ENCODE measurements at places on chromosomes 3 and 15.

- no peak for DNase-seq
Observed at GRCh38 chr15:77031376-77032050, 36.6 kb downstream of the PSTPIP1 start.

GRCh38 chr15:53709821-53710220 is 49.6 kb downstream of the WDR72 start:
- DNase-seq: no peak

- DNase-seq: no peak
Observed at GRCh38 chr3:39207361-39208186, 15.2 kb upstream of the XIRP1 start.

- DNase-seq: no peak
Observed at GRCh38 chr3:45917146-45917898, 25.9 kb upstream of the CXCR6 start.

DNA sequence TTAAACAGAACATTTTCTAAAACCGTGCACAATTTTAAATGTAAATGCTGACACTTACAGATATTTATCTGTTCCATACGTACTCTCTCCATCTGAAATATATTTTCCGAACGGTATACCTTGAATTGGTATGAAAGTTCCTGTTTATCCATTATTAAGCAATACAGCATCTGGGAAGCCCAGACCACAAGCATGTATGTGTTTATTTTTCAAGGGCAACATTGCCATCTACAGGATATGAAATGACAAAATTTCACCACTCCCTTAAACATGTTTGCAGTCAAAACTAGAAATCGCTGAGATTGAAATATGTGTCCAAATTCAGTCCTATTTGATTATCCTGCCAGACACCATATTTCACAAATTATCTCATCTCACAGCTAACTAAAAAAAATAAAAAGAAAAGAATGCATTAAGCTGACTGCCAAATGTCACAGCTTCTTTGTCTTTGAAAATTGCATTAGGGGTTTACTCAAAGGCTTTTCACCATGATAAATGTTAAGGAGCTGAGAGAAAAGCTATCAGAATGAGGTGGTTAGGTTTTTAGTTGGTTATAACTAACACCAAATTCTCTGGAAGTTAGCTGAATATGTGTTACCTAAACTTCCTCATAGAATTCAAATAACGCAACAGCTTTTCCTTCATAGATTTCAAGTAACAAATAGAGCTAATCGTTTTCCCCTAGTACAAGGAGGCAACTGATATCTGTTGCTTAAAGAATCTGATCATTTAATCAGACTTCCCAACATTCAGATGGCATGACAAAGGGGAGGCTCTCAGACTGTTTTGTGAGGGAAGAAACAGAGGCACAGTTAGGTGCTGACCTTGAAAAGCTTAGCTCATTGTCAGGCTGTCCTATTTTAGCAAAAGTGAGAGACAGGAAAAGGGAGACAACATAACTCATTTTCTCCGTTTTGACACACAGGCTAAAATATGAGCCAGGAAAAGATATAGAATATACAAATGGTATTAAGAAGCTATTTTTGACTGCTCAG is 533.1 kb downstream of the TBL1XR1 start:
- no peak for DNase-seq

- no peak for DNase-seq
Observed at GRCh38 chr15:101486696-101487459, 2.6 kb downstream of the PCSK6 start.

- no peak for DNase-seq
Observed at GRCh38 chr3:28308196-28308595, 40.3 kb upstream of the ZCWPW2 start.

GRCh38 chr3:49454898-49455681 is 15.0 kb upstream of the DAG1 start:
- DNase-seq: no peak

- no peak for DNase-seq
Observed at GRCh38 chr3:84042399-84043106, 916.2 kb upstream of the CADM2 start.

DNA sequence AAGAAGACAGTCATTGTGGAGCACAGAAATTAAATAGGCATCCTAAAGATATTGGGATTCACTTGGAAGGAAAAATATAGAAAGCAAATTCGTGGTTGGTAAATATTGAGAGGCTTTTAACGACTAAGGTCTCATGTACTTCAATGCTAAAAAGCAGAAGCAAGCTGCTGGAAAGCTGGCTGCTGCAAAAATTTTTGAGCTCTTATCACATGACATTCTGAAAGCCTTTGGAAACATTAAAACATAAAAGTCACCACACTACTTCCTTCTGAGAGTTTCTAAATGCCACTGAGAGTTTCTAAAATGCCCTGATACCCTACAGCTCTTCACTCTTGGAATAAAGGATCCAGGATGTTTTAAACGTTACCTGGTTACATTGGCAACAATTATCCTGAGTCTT is 39.0 kb upstream of the CBLB start:
- no peak for DNase-seq

DNA sequence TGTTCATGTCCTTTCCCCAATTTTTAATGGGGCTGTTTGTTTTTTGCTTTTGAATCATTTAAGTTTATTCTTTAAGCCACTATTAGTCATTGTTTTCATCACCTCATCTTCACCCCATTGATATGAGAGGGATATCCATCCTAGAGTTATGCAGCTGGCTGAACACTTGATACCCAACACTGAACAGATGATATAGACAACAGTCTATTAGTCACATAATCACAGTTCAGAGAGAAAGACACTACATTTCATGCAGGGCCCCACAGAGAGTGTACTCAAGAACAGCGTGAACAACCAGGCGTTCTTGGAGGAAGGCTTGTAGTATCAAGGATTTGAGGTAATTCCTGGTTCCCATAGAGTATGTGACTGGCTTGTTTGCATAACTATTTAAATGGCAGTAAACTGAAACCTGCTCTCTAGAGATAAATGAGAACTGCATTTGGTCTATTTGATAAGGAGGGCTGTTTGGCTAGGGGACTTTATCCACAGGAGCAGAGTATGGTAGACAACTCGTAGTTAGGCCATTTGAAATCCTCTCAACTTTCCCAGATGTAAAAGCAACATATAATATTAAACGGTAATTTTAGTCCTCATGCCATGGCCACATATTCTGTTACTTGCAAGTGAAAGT is 618.7 kb downstream of the SI start:
- DNase-seq: no peak

DNA sequence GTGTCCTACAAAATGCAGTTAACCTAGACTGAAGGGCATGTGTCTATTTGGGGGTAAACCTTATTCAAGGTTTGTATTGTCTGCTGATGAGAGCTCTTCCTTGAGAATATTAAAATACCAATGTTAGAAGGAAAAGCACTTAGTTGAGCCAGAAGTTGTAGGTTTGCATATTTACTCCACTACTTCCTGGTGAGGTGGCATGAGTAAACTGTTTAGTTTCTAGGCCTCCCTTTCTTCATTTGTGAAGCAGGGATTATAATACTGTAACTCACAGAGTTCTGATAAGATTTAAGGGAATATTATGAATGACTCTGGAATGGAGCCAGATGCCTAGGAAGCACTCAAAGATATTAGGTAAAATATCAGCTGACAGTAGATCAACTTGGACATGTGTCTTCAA is 46.7 kb downstream of the CD200R1L start:
- no peak for DNase-seq

- DNase-seq: no peak
Observed at GRCh38 chr15:70680817-70681216, 82.5 kb downstream of the UACA start.

DNA sequence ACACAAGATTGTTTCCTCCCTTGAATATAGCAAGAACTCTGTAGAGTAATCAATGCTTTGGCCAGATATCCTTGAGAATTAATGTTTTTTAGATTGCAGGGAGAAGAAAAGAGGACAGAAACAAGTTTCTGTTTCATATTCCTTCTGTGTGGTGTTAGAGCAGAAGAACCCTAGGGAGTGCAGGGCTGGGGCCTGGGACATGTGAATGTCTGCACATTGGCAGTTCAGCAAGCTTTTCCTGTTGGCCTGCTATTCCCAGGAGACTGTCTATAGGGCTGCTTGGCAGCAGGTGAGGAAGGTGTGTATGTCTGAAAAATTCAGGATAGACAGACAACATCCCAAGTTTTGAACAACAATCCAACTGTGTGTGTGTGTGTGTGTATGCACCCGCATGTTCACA is 13.6 kb upstream of the CNBP start:
- no peak for DNase-seq

GRCh38 chr15:25464784-25465183 is 26.0 kb upstream of the UBE3A start:
- no peak for DNase-seq

DNA sequence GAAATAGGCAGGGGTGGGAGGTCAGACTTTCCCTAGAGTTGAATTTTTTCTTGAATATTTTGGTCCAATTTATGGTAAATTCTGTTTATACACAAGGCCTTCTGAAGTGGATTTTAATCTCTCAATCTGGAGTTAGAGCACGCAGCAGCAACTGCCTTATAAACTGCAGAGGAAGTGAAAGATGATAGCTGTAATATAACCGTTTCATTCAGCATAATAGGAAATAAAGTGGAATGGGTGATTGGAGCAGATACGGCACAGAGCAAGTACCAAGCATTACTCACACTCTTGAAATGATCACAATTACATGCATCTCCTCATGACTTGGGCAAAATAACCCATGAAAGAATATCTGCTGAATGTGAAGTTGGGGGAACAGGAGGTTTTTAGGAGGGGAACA is 106.8 kb downstream of the ARRDC4 start:
- no peak for DNase-seq

- no peak for DNase-seq
Observed at GRCh38 chr3:53554559-53555067, 60.2 kb downstream of the CACNA1D start.

GRCh38 chr3:135103917-135104316 is 308.9 kb downstream of the EPHB1 start:
- no peak for DNase-seq

DNA sequence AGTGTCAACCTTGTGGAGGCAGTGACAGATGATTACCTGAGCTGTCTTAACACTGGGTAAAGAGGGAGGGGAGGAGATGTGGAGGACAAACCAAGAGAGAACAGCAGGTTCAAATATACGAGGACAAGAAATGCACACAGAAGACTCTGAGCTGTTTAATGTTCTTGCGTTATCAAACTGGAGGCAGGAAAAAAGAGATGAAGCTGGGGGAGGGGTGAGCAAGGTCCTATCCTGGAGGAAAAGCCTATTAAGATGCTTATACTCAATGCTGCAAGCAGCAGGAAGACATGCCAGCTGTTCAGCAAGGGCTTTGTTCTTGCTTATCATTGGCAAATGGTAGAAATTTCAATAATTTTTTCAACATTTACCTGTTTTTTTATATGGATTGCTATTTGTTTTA is 345.7 kb upstream of the TRIM42 start:
- DNase-seq: no peak

- DNase-seq: no peak
Observed at GRCh38 chr3:129365296-129366136, 62.9 kb downstream of the EFCAB12 start.

- DNase-seq: no peak
Observed at GRCh38 chr3:119443179-119443578, 20.2 kb downstream of the TMEM39A start.

All from activated CD8-positive, alpha-beta memory T cell treated with anti-CD3 and anti-CD28 coated beads for 1 hour (primary cell).